ENCODE measurements at places on chromosomes 3 and 15. TPM values are rescaled to one million over a fixed set of nuclear protein-coding genes. Genes with fewer than 3 reads are reported as not detected.

DNA sequence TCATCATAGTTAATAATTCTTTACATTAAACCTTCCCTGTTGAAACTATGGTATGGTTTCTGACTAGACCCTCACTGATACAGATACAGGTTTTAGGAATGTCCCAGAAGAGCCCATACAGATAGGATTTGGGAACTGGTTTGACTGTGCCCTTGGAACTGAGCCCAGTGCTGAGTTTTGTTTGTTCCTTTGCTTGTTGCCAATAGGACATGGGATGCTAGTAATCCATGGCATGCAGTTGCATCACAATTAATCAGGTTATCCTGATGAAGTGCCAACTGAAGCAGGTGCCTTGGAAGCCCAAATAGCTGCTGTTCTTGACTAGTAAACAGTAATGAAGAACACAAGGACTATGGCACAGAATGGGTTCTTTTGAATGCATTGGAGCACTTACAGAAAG lies 230.6 kb downstream of the NEK10 start:
- no peaks in the 10 kb centered on the region for H3K36me3 ChIP-seq
- H3K4me1 ChIP-seq, result no peaks in the 10 kb centered on the region
- no peak overlapping the region for H3K27ac ChIP-seq
- no peaks in the 10 kb centered on the region for H3K27me3 ChIP-seq

DNA sequence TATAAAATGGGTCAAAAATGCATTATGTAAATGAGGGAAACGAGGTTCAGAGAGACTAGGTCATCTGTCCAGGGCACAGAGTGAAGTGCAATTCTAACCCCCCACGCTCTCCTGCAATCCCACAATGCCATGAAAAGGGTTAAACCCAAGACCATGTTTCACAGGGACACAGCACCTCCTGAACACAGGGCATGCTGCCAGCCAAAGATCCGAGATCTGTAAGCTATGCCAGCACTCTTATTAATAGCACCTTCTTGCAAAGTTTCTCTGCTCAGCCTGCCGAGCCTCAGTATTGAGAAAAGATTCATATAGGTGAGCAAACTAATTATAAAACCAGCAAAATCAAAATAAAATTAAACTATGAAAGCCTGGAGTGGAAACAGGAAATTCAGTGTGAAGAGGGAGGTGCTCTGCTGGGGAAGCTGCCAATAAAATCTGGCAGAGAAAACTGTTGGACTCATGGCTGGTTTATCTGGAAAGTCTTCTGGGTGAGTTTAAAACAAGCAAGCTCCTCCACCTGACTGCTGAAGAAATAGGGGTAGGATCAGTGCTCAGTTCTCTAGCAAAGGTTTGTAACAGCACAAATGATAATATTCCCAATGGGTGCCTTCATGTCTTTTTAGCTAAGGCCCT lies 50.3 kb downstream of the LRIG1 start:
- no peaks in the 10 kb centered on the region for H3K27me3 ChIP-seq
- H3K27ac ChIP-seq, result no peak overlapping the region
- no peak overlapping the region for H3K4me3 ChIP-seq
- no peaks in the 10 kb centered on the region for H3K36me3 ChIP-seq

DNA sequence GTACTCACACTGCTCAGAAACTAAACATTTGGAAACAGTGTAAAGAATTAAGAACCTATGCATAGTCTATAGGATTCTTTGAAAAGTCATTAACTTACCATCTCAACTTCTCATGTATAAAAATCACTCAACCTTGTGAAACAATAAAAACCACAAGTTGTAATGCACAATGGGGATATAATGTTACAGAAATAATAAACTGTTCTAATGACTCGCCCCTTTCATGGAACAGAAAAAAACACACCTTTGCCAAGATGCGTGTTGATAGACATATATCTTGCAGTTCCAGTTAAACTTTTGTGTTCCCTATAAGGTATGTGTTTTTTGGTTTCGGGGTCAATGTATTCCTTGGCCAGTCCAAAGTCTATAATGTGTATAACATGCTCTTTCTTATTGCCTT lies 50.8 kb upstream of the PPIB start:
- no peaks in the 10 kb centered on the region for H3K27me3 ChIP-seq
- DNase-seq, result no peak
- H3K4me3 ChIP-seq, result no peak overlapping the region
- H3K4me1 ChIP-seq, result peaks cover 14% of the 10 kb centered on the region

- no peaks in the 10 kb centered on the region for H3K27me3 ChIP-seq
- H3K4me3 ChIP-seq, result no peak overlapping the region
- no peaks in the 10 kb centered on the region for H3K4me1 ChIP-seq
Observed at GRCh38 chr15:61830536-61831330, 229.5 kb downstream of the VPS13C start.

- peak; percentile 63 for DNase-seq
- no peaks in the 10 kb centered on the region for H3K36me3 ChIP-seq
- peaks cover 14% of the 10 kb centered on the region for H3K4me1 ChIP-seq
- H3K27me3 ChIP-seq, result no peaks in the 10 kb centered on the region
Observed at GRCh38 chr15:97903971-97904572, 56.4 kb upstream of the ARRDC4 start.

DNA sequence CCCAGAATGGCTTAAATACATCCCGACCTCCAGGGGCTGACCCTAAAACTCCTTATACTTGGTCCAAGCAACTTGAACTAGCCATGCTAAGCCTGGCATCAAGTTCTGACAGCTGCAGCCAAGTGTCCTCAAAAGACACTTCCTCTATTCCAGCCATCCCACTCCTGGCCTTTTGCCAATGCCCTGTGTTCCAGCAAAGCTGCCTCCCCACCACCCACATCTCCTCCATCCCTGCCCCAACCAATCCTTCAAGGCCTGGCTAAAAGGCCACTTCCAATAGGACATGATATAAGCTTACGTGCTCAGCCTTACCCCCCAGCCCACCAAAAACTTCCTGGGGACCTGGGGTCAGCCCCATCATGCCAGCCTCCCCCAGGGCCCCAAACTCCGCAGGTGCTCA lies 40.9 kb downstream of the SEMA3G start:
- H3K27ac ChIP-seq, result no peak overlapping the region
- H3K27me3 ChIP-seq, result no peaks in the 10 kb centered on the region
- no peaks in the 10 kb centered on the region for H3K4me1 ChIP-seq
- DNase-seq, result no peak

GRCh38 chr3:46707601-46708011 lies 6.4 kb downstream of the TMIE start:
- H3K27ac ChIP-seq, result no peak overlapping the region
- DNase-seq, result no peak
- no peaks in the 10 kb centered on the region for H3K36me3 ChIP-seq
- no peaks in the 10 kb centered on the region for H3K27me3 ChIP-seq
- no peak overlapping the region for H3K4me3 ChIP-seq

The C3orf18 gene
- 21.1 TPM for total RNA-seq

The LINGO1 gene
- total RNA-seq, result 0.42 TPM

The XIRP1 gene
- total RNA-seq, result not detected

The TERB2 gene
- total RNA-seq, result not detected

The TTLL13 gene
- not detected for total RNA-seq

The LYZL4 gene
- not detected for total RNA-seq

The ZNF385D gene
- total RNA-seq, result 9.0 TPM

The EFHB gene
- 4.4 TPM for total RNA-seq

Data from tibial nerve (tissue), 4 donors.